Lung microvascular endothelial cell (primary cell): ENCODE measurements at places on chromosomes 12 and 14.

DNA sequence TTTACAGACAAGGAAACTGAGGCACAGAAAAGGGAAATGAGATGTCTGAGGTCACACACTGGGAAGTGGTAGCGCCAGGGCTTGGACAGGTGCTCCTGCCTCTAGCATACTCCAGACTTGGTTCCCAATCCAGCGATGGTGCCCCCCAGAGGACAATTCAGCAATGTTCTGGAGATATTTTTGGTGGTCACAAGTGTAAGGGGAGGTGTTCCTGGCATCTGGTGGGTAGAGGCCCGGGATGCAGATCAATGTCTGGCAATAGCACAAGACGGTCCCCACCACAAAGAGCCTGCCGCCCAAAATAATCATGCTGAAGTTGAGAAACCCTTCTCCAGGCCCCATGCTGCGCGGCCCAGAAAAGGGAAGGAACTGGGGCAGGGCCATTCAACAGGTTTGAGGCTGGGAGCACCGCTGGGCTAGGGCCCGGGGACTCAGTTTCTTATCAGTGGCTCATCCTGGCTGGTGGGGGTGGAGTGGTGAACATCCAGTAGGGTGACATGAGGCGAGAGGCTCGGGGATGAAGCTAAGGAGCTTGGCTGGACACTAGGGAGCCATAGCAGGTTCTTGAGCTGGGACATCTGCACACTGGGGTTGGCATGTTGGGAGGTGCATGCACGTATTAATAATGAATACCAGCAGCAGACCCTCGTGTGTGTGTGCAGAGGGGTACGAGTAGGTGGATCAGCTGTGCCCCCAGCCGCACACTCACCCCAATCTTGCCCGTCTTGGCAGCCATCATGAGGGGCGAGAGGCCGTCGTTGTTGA is 35.1 kb downstream of the TRPV4 start:
- DNase-seq: no peak

GRCh38 chr12:132143336-132144071 is 615 bp downstream of the DDX51 start:
- DNase-seq: peak; percentile 41

GRCh38 chr12:108099073-108099472 is 30.0 kb upstream of the WSCD2 start:
- no peak for DNase-seq

DNA sequence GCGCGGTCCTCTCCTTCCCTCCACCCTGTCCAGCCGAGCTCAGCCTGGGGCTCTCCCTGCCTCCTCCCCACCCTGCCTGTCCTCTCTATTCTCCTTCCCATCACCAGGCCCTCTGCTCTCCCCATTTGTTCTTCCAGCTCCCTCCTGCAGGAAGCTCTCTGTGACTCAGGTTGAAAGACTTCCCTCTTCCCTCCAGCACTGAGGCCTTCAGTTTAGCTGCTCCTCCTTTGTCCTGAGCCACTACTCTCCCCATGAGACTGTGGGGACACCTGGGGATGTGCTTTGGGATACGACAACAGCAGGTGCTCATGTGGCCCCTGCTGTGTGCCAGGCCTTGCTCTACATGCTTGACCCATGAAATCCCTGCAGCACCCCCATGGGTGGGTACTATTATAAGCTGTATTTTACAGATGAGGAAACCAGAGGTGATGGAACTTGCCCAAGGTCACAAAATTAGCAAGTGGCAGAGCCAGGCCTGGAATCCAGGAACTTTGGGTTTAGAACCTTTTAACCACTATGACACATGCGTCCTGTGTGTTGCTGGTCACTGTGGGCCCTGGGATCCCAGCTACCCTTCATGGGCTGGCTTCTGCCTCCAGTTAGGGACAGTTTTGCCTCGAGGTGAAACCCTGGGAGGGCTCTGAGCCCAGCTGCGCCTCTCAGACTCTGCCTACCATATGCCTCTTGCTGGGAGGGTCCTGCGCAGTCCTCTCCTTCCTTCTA is 5.5 kb downstream of the KRT80 start:
- DNase-seq: peak; percentile 73

- DNase-seq: no peak
Measured at GRCh38 chr12:103415681-103416080, 80.1 kb downstream of the C12orf42 start.

DNA sequence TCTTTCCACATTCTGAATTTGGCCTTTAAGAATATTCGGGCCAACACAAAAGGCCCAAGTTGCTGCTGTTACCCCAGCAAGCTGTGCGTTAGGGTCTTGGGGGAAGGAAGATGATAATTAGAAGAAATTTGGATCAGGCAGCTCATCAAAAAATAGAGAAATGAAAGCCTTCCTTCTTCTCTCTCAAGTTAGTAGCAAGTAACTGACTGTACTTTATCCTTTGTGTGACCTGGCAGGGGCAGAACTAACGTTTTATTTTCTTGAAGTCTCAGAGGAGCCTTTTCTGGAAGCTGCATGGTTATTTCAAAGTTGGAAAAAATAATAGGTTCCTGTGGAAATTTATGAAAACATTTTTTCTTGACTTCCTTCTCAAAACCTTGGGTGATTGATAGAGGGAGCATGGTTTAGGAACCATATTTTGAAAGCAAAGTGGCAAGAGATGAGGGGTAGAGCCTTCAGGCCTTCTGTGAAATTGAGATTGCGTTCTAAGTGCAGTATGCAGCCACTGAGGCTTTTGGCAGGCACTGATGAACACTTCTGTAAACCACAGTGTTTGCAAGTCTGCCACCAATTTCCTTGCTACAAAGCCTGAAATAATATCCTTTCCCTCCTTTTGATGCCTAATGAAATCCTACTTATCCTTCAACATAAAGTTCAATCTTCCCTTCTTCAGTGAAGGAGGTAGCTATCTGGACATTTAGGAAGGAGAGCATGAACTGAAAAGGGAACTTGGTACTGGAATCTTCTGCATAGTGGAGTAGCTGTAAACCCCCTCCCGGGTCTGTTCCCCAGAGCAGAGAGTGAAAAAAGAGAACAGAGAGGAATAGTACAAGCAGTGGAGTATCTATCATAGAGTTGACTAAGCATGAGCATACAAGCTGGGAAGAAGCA is 123.2 kb downstream of the FGD4 start:
- DNase-seq: no peak

- DNase-seq: no peak
Measured at GRCh38 chr12:89977405-89978085, 268.9 kb upstream of the ATP2B1 start.

DNA sequence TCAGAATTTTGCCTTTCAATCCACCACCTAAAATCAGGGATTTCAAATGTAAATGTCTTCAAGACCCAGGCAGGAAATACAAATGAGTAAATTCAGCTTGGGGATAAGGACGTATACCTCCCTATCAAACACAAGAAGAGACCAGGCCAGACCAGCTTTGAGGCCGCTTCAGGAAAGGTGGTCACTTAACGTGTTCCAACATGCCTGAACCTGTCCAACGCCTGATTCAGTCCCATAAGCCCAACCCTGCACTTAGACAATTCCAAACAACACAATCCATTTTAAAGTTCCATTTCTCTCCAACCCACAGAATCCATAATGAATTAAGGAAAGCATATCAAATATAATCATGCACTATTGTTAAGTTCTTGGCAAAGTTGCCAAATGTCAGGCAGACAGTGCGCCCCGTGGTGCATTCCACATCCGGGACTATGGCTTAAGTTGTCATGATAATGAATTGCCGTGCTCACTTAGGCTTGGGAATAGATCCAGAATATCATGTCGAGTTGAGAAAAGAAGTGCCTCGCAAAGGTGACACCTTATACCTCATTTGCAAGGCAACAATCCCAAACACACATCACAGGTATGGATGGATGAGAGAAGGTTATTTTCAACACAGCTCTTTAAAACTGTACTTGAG is 35.5 kb downstream of the CCDC60 start:
- no peak for DNase-seq

- DNase-seq: no peak
Measured at GRCh38 chr12:24463375-24463774, 485.5 kb downstream of the BCAT1 start.

- no peak for DNase-seq
Measured at GRCh38 chr12:57416039-57416996, 14.5 kb downstream of the R3HDM2 start.

- peak; percentile 45 for DNase-seq
Measured at GRCh38 chr14:32397861-32398640, 69.0 kb downstream of the AKAP6 start.

DNA sequence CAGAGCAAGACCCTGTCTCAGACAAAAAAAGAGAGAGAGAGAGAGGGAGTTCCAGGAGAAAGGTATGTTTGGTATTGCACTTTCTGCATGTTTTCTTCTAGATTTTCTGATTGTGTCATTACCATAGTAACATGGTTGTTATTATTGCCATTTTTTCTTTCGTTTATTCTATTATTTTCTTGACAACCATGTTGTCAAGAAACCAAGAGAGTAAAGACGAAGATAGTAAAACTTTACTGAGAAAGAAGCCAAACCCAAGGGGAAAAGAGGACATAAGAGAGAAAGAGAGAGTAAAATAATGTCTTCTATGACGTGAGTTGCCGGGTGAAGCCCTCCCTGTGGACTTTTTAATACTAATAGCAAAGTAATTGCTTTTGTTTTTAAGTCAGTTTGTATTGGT is 1186.0 kb upstream of the SEL1L start:
- DNase-seq: no peak

DNA sequence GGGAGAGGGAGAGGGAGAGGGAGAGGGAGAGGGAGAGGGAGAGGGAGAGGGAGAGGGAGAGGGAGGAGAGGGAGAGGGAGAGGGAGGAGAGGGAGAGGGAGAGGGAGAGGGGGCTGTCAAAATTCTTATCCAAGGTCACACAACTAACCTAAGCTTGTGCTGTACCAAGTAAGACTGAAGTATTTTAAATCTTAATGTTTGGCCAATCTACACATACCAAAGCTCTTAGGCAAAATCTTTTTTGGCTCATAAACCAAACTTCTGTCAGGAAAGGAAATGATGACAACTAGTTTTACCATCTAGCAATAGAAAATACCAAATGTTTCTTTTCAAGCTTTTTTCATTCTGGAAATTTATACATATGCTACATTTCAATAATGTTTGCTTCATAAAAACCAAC is 33.8 kb downstream of the CCDC38 start:
- DNase-seq: peak; percentile 52

DNA sequence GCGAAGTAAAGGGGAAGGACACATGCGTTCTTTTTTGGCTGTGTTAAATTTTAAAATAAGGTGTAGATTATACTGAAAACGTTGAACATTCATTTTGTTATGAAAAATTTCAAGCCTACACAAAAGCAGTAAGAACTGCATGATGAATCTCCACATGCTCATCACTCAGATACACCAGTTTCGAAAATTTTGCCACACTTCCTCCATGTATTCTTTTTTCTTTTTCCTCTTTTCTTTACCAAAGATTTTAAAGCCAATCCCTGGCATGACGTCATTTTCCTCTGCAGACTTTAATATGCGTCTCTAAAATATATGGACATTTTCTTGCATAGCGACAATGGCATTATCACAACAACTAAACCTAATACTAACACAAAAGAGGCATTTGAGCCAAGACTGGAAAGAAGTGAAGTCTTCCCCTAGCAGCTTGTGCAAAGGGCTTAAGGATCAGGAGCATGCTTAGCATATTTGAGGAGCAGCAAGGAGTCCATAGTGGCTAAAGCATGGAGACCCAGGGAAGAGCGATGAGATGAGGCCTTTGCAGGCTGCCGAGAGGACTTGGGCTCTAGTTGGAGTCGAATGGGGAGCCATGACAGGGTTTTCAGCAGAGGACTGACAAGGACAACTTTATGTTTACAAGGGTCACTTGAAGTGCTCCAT is 111.9 kb downstream of the ERC1 start:
- DNase-seq: no peak

DNA sequence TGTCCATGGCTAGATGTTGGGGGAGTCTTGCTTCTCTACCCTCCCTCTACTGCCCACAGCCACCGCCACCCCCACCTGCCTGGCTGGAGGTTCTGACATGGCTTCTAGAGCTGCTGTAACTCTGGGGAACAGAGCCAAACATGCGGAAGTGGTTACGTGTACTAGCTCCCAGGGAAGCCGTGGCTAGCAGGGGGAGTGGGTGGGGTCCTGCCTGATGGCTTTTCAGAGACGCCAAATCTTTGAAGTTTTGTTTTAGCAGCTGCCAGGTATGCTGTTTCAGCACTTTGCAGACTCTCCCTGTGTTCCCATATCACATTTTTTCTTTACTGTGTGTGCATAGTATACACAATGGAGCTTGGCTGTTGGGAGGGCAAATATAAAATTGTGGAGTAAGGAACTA is 150.3 kb downstream of the TGFB3 start:
- no peak for DNase-seq

GRCh38 chr12:29794862-29795261 is 11.1 kb upstream of the TMTC1 start:
- no peak for DNase-seq

- DNase-seq: peak; percentile 89
Measured at GRCh38 chr12:122318607-122319605, 52.6 kb upstream of the VPS33A start.

DNA sequence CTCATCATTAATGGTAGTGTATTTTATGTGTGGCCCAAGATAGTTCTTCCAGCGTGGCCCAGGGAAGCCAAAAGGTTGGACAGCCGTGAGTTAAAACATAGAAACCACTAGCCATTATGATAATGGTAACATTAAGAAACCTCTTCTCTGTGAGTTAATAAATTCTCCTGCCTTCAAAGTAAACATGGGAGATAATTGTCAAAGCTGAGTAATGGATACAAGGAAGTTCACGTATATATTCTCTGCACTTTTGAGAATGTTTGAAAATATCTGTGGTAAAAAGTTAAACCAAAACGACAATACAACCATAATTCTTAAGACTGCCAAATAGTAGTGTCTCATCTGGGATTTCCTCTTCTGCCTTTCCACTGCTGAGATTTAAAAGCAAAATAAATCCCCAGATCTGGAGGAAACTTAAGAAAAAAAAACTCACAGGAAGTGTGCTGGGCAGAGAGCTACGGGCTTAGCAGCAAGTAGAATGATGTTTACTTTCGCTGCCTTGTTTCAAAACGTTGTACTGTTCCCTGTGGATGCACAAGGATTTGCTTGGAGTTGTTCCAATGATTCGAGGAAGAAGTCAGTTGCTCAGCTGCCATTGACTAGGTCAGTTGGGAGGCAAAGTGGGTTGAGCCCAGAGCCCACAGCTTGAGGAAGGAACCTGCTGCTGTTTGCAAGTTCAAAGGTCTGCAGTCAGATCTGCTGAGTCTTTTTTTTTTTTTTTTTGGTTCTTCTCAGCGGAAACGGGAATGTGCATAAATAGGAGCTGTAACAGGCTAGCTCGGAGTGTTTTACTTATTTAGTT is 1.7 kb downstream of the TPCN1 start:
- peak; percentile 58 for DNase-seq

- no peak for DNase-seq
Measured at GRCh38 chr12:22284871-22285270, 49.6 kb downstream of the ST8SIA1 start.
